ENCODE measurements at places on chromosomes 11 and 22.
A peak's percentile ranks its signal among the peaks of the same experiment; 100 is the strongest.

GRCh38 chr22:42608136-42608822 lies 6.4 kb downstream of the POLDIP3 start:
- no peak for DNase-seq

GRCh38 chr11:64751136-64751535 lies 7.2 kb upstream of the RASGRP2 start:
- DNase-seq: no peak

DNA sequence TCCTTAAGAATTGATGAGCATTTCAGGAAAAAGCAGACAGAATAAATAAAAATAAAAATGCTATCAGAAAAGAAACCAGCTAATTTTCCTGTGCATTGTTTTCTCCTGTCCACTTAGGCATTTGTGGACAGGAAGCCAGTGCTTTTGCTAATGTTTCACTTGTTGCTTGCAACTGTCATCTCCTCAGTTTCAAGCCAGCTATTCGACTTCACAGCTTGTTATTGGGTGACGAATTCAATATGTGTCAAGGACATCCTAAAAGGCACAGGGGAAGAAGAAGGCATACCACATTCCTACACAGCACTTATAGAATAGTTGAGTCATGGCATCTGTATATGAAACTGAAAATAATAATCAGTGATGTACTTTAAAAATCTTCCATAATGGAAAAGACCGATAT lies 530.6 kb upstream of the KIRREL3 start:
- DNase-seq: no peak

GRCh38 chr11:77346906-77347603 lies 45.6 kb upstream of the GDPD4 start:
- DNase-seq: peak; percentile 62

DNA sequence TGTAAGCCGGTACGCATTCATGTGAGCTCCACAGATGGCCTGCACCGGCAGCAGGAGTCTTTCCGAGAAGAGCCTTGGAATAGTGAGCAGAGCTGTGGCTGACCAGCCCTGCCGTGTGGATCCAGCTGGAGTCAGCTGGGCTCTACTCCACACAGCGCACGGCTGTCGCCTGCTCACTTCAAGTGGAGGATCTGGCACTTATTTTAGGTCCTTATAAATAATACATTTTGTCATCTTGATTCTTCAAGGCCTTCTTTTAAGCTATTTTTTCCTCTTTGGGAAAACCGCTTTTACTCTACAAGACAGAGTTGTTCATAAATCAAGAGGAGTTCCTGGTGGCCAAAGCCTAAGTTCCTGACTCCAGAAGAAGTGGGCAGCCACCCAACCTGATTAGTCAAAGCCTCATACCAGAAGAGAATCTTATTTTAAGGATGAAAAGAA lies 93.8 kb downstream of the KCNC1 start:
- DNase-seq: no peak

- DNase-seq: no peak
Observed at GRCh38 chr11:45551191-45551713, 114.2 kb downstream of the CHST1 start.

DNA sequence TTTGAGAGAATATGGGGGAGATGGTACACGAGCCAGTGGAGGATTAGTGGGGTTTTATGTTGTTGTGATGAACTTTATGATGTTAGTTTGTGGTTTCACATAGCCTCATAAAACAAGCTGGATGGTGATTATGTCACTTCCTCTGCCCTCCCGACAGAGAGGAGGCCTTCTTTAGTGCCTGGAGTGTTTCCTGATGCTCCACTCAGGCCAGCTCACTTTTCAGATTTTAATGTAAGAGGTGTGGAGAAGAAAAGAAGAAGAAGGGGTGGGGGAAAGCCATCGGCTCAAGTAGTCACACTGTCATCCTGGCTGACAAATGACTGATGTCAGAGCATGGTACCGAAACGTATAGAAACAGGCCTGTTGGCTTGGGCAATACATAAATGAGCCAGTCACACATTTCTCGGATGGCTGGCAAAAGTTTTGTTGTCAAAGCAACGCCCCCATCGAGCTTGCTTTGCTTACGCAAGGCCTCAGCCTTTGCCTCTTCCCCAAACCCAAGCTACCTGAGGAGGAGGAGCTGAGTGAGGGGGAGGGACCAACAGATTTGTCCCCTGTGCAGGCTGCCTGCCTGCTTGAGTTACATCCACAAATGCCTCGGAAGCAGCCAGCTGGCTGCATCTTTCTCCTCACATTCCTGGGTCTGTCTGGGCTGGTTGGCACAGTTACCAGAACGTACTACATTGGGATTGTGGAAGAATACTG lies at the start of gene HEPHL1:
Gene HEPHL1 (plus strand): TSS at position 578 of the 705 bp plus-strand sequence. CDS start 15 bp downstream, at position 593.
- DNase-seq: peak; percentile 98

DNA sequence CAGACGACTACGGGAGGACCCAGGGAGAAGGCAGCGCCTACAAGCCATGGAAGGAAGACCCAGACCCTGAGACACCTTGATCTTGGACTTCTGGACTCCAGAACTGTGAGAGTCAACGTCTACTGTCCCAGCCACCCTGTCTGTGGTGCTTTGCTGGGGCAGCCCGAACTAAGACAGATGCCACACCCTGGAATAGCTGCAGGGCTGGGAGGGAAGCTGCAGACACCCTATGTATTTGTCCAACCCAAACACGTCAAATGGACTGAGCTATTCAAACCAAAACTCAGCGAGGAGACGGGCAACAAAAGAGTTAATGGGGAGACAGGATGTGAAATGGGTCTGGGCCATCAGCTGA lies 169.3 kb downstream of the CTTN start:
- DNase-seq: no peak

- no peak for DNase-seq
Observed at GRCh38 chr11:70871881-70872280, 380.5 kb downstream of the SHANK2 start.

DNA sequence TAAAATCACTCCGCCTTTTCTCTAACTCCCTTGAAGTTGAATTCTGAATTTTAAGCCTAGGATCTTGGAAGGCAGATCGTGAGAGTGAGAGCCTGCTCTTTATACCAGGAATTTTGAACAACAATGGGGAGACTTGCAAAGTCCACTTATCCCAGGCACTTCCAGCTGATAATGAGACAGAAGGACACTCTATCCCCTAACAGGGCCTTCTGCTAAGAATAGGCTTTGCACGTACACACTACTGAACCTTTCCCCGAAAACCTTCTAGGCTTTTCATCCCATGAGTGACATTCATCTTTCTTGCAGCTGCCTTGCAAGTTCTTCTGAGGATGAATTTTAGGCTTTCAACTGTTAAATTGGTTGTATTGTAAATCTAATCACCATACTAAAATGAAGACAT lies 44.0 kb upstream of the WT1 start:
- DNase-seq: no peak

DNA sequence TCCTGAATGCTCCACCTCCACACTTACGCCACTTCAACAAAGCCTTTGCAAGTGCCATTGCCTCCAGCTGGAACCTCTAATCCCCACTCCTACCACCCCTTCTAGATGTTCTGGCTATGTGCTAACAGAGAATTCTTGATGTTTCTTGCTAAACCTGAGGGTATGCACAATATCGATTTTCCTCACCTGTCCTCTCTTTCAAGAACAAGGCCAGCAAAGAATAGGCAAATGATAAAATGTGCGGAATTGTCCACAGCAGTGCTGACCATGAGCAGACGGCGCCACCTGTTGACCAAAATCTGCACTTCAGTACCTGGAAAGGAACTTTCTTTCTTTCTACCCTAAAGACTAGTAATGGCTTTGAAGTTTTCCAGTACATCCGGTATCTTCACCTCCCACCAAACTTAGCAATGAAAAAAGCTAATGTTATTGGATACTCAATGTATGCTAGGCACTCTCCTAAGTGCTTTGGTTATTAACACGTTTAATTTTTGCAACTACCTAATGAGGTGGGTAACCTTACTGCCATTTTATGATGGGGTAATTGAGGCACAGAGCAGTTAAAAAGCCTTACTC lies 3.4 kb downstream of the TIMM10 start:
- DNase-seq: no peak
